ENCODE measurements at places on chromosomes 4 and X. TPM values are rescaled to one million over a fixed set of nuclear protein-coding genes. Genes with fewer than 3 reads are reported as not detected.
A peak's percentile ranks its signal among the peaks of the same experiment; 100 is the strongest.

- no peak overlapping the region for H3K4me3 ChIP-seq
- H3K27ac ChIP-seq: no peak overlapping the region
- no peak for DNase-seq
- no peaks in the 10 kb centered on the region for H3K27me3 ChIP-seq
- H3K36me3 ChIP-seq: no peaks in the 10 kb centered on the region
Measured at GRCh38 chr4:139229534-139230039, 50.4 kb downstream of the MGARP start.

DNA sequence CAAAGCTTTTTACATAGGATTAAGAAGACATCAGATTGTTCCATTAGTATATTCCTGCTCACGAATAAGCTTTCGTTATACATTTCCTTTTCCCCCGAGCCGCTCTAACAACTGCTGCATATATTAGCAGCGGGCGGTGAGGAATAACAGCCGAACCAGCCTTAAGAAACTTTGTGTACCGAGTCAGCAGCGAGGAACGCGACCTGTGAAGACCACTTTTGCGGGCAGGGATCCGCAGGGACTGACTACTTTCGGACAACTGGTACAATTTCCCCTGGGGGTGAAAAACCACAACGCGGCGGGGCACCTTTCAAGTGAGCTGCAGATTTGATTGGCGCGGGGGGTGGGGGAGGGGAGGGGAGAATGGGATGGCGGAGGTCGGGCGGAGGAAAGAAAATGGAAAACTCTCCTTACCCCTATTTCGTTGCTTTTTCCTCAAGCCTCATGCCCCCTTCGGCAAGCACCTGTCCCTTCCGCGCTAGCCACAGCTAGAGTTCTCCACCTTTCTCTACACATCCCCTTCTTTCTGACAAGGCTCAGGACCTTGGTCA lies 5.9 kb upstream of the PITX2 start:
- H3K27me3 ChIP-seq: peaks cover 90% of the 10 kb centered on the region
- peaks cover 8% of the 10 kb centered on the region for H3K4me1 ChIP-seq
- H3K27ac ChIP-seq: no peak overlapping the region

DNA sequence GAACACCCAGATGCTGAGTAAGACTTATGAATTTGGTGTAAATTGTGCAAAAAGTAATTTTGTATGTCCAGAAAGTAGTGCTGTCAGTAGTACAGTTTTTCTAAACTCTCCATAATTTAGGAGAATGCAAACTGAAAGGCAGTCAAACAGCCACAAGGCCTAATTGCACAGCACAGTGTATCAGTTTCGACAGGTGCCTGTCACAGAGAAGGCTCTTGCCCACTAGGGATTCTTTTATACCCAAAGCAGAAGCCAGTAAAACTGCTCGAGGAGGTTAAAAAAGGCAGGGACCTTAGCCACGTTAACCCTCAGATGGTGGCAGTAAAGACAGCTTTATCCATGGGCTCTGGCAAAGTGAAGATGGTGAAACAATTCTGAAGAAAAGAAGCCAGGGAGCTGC lies 69.4 kb upstream of the GATB start:
- no peak for DNase-seq
- H3K4me3 ChIP-seq: no peak overlapping the region
- H3K36me3 ChIP-seq: no peaks in the 10 kb centered on the region
- no peak overlapping the region for H3K27ac ChIP-seq
- H3K4me1 ChIP-seq: peaks cover 4% of the 10 kb centered on the region
- no peaks in the 10 kb centered on the region for H3K27me3 ChIP-seq

GRCh38 chrX:20252381-20253231 lies 14.1 kb downstream of the RPS6KA3 start:
- no peak overlapping the region for H3K4me3 ChIP-seq
- no peaks in the 10 kb centered on the region for H3K27me3 ChIP-seq
- H3K27ac ChIP-seq: peak overlapping the region; percentile 90
- H3K4me1 ChIP-seq: peaks cover 51% of the 10 kb centered on the region

Gene CT47B1
- not detected for total RNA-seq
